ENCODE measurements at places on chromosomes 12 and 14. TPM values are rescaled to one million over a fixed set of nuclear protein-coding genes. Genes with fewer than 3 reads are reported as not detected.
A peak's percentile ranks its signal among the peaks of the same experiment; 100 is the strongest.

- no peak overlapping the region for H3K27ac ChIP-seq
- H3K36me3 ChIP-seq = no peaks in the 10 kb centered on the region
- no peaks in the 10 kb centered on the region for H3K27me3 ChIP-seq
- no peak for DNase-seq
Measured at GRCh38 chr14:51289169-51289568, 49.1 kb downstream of the TMX1 start.

DNA sequence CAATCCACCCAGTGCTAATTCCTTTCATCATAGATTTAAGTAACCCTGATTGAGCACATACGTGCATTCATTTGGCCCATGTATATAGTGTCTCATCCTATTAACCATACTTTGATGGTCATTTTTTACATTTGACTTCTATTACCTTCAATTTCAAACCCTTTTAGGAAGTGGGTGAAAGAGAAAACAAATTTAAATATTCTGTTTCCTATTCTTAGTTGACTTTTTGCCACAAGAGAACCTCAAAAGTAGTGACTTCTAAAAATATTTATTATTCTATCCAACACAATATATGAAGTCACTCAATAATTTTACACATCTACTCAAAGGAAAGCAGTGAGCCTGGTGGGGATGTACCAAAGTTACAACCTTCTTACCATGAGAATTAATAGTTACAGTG is 164.9 kb downstream of the CEP128 start:
- H3K36me3 ChIP-seq = no peaks in the 10 kb centered on the region
- H3K27ac ChIP-seq = no peak overlapping the region
- no peaks in the 10 kb centered on the region for H3K4me1 ChIP-seq
- no peak for DNase-seq
- H3K4me3 ChIP-seq = no peak overlapping the region
- H3K27me3 ChIP-seq = no peaks in the 10 kb centered on the region

DNA sequence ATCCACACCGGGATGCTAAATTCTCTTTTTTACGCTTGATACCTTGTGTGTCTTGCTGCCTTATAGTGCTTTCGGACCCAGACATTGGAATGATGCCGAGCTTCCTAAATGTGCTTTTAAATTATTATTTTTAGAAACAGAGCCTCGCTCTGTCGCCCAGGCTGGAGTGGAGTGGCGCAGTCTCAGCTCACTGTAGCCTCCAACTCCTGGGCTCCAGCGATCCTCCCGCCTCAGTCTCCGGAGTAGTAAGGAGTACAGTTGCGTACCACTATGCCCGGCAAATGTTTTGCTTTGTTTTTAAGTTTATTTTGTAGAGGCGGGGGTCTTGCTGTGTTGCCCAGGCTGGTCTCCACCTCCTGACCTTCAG is 489 bp upstream of the EML5 start:
- H3K27me3 ChIP-seq = no peaks in the 10 kb centered on the region
- peak overlapping the region; percentile 91 for H3K27ac ChIP-seq
- peaks cover 16% of the 10 kb centered on the region for H3K4me1 ChIP-seq
- no peak for DNase-seq
- no peaks in the 10 kb centered on the region for H3K36me3 ChIP-seq

- peak overlapping the region; percentile 97 for H3K27ac ChIP-seq
- no peaks in the 10 kb centered on the region for H3K27me3 ChIP-seq
- DNase-seq = no peak
- H3K36me3 ChIP-seq = peaks cover 98% of the 10 kb centered on the region
Measured at GRCh38 chr14:68881396-68881795, 88.5 kb upstream of the ZFP36L1 start.

DNA sequence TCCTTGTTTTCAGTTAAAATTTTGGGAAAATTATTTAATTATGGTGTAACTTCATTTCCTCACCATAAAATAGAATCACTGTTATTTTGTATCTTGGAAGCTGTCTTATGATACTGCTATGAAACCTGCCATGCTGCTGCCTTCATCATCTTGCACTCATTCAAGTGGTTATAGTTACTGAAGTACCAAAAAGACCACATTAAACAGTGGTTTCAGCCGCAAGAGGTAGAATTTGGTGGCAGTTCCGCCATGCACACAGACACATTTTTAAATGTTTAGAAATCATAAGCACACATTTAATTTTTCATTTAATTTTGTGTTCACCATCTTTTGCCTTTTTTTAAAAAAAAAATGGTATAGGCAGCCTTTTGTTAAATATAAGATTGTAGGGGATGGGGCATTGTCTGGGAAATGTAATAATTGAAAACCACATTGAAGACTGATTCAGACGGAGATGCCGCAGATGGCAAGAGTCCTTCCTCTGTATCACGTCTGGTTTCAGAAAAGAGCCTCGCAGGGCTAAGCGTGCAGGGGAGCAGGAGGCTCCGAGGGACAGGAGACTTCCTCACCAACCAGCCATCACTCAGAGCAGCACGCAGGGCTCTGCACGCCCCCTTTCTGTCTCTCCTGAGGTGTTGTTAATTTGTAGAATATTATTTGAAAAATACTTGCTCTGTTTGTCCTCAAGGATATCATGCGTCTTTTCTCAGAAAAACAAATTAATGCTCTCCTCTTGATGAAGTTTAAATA is 115.2 kb upstream of the PELI2 start:
- H3K27ac ChIP-seq = no peak overlapping the region
- DNase-seq = no peak
- H3K36me3 ChIP-seq = no peaks in the 10 kb centered on the region
- H3K27me3 ChIP-seq = no peaks in the 10 kb centered on the region
- peaks cover 6% of the 10 kb centered on the region for H3K4me1 ChIP-seq
- H3K4me3 ChIP-seq = no peak overlapping the region

DNA sequence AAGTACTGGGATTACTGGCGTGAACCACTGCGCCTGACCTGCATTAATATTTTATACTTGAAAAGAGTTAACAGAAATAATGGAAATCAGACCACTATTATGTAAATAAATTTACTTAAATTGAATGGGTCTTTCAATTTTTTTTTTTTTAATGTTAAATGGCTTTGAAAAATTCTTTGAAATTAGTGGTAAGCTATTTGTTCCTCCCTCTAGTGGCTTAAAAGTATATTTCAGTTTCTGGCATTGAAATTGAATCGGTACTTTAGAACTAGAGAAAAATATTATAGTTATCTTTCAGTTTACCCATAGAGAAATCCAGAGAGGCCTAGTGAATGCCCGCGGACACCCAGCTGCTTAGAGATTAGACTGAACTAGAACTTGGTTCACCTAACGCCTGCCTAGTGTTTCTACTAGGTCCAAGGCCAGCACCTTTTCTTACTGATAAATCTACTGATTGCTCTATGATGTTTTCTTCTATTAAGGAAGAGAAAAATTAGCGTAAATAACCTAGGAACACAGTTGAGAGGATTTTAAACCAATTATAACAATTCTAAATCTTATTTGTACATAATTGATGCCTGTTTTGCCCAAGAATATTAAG is 106.5 kb downstream of the EML1 start:
- H3K27ac ChIP-seq = no peak overlapping the region
- H3K4me3 ChIP-seq = no peak overlapping the region
- H3K27me3 ChIP-seq = no peaks in the 10 kb centered on the region
- peaks cover 32% of the 10 kb centered on the region for H3K36me3 ChIP-seq

GRCh38 chr14:98573082-98573481 is 698.9 kb downstream of the BCL11B start:
- H3K4me1 ChIP-seq = no peaks in the 10 kb centered on the region
- H3K4me3 ChIP-seq = no peak overlapping the region
- H3K27me3 ChIP-seq = no peaks in the 10 kb centered on the region
- DNase-seq = no peak

- no peaks in the 10 kb centered on the region for H3K36me3 ChIP-seq
- H3K4me3 ChIP-seq = no peak overlapping the region
- H3K4me1 ChIP-seq = peaks cover 70% of the 10 kb centered on the region
- no peaks in the 10 kb centered on the region for H3K27me3 ChIP-seq
Measured at GRCh38 chr12:53602176-53602864, 23.9 kb downstream of the ATF7 start.

DNA sequence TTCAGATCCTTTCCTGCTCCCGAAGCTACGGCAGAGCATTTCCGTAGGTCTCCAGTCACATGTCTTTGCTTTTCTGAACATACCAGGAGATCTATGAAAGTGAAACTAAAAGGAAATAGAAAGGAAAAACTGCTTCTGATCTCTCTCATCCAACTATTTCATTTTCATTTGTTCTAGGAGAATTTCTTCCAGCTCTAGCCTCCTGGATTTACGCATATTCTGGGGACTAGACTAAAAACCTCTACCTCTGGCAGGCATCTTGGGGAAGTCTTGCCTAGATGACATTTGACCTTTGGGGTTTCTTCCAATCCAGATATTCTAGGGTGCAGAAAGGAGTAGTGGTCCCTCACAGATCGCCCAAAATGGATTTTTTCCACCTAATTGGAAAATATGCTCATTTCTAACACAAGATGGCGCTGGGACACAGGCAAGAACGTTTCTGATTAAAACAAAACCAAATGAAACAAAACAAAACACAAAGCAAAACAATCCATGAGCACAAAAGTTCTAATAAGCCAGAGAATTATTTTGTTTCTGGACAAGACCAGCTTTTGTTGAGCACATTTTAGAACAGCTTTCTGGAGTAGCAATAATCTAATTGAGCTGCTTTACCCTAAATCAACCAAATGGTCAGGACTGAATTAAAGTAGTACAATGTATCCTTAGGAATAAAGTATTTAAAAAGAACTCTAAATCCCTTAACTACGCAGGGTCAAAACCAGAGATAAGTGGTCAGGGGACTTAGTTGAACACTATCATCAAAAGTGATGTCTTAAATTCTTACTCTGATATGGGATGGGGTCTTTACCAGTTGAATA is 12.3 kb upstream of the PARP11 start:
- no peak for DNase-seq
- H3K4me3 ChIP-seq = peak overlapping the region; percentile 36
- H3K27me3 ChIP-seq = peaks cover 3% of the 10 kb centered on the region
- peak overlapping the region; percentile 65 for H3K27ac ChIP-seq
- no peaks in the 10 kb centered on the region for H3K36me3 ChIP-seq
- no peaks in the 10 kb centered on the region for H3K4me1 ChIP-seq

- no peak for DNase-seq
- peaks cover 14% of the 10 kb centered on the region for H3K4me1 ChIP-seq
- H3K27ac ChIP-seq = no peak overlapping the region
- no peaks in the 10 kb centered on the region for H3K27me3 ChIP-seq
- H3K36me3 ChIP-seq = no peaks in the 10 kb centered on the region
- H3K4me3 ChIP-seq = no peak overlapping the region
Measured at GRCh38 chr12:94670075-94670474, 19.7 kb upstream of the TMCC3 start.

DNA sequence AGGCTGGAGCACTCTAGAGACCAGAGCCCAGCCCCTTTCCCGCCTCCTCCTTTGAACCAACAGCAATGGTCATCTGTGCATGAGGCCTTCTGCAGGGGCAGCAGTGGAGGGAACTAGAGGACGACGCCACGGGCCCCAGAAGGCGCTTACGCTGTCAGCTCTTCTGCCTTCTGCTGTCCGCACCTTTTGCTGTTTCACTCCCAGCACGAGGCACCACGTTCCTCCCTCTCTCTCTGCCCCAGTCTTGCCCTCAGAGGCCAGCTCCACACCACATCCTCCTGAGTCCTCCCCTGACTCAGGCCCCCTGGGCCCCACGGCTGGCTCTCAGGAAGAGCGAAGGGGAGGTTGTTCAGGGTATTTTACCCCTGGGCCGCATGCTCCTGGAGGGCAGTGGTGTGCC is 15.5 kb downstream of the MMAB start:
- no peak overlapping the region for H3K27ac ChIP-seq
- H3K4me1 ChIP-seq = no peaks in the 10 kb centered on the region
- no peaks in the 10 kb centered on the region for H3K27me3 ChIP-seq
- DNase-seq = no peak
- H3K4me3 ChIP-seq = no peak overlapping the region
- no peaks in the 10 kb centered on the region for H3K36me3 ChIP-seq

DNA sequence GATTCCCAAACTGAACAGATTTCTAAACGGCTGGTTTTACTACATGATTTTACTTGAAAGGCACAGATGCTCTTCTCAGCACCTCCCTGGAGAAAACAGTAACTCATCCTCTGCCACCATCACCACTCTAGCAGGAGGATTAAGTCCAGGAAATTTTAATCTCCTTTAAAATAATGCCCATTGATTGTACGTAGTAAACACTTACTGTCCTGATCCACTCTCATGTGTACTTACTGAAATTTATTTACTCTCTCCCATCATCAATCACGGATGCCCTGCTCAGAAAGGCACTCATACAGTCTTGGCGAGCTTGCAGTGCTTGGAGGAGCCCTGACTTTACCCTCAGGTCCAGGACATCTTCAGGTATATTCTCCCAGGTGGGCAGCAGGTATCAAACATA is 239.8 kb upstream of the EGLN3 start:
- DNase-seq = no peak
- H3K27me3 ChIP-seq = no peaks in the 10 kb centered on the region
- H3K27ac ChIP-seq = no peak overlapping the region
- no peaks in the 10 kb centered on the region for H3K4me1 ChIP-seq

- H3K27me3 ChIP-seq = no peaks in the 10 kb centered on the region
- H3K4me1 ChIP-seq = no peaks in the 10 kb centered on the region
- peaks cover 26% of the 10 kb centered on the region for H3K36me3 ChIP-seq
- no peak overlapping the region for H3K27ac ChIP-seq
Measured at GRCh38 chr14:92578511-92578910, 64.9 kb downstream of the RIN3 start.

DNA sequence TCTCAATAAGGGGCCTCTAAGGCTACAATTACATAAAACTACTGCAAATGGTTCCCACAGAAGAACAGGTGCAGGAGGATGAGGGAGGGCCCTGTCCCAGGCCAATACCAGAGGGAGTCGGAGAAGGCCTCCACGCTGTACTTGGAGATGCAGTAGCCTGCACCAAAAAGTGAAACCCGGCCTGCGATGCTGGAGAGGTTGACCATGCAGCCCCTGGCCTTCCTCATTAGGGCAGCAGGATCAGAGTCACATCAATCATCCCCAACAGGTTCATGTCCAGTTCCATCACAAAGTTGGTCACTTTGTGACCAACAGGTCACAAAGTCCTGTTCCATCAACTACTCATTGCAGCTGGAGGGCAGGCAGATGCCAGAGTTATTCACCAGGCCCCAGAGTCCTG is 23.0 kb downstream of the ZBTB39 start:
- H3K4me1 ChIP-seq = peaks cover 8% of the 10 kb centered on the region
- H3K27me3 ChIP-seq = no peaks in the 10 kb centered on the region
- no peaks in the 10 kb centered on the region for H3K36me3 ChIP-seq
- H3K4me3 ChIP-seq = no peak overlapping the region
- H3K27ac ChIP-seq = no peak overlapping the region
- peak; percentile 87 for DNase-seq

GRCh38 chr14:69363055-69363454 is 35.0 kb downstream of the ERH start:
- H3K36me3 ChIP-seq = no peaks in the 10 kb centered on the region
- H3K27ac ChIP-seq = no peak overlapping the region
- H3K27me3 ChIP-seq = no peaks in the 10 kb centered on the region
- H3K4me3 ChIP-seq = no peak overlapping the region
- DNase-seq = no peak

DNA sequence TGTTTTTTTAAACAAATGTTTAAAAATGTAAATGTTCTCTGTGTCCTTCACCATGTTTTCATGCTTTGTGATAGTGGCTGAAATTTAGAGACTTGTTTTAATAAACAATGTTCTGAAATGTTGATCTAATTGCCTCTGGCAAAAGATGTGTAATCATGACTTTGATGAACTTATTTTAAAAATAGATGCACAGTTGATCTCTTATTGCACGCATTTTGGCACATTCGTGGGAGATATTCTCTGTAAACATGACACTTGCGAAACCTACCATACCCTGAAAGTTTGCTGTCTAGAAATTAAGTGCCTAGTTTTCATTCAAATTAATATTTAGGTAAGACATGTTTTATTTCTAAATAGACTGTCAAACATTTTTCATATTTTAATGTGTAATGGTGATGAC is 119.7 kb upstream of the DNM1L start:
- H3K36me3 ChIP-seq = peaks cover 5% of the 10 kb centered on the region
- DNase-seq = no peak
- no peak overlapping the region for H3K4me3 ChIP-seq
- peak overlapping the region; percentile 20 for H3K27ac ChIP-seq

The PHLDA1 gene
- total RNA-seq = 6.8 TPM

The ETFRF1 gene
- 49.7 TPM for total RNA-seq

The SLCO1C1 gene
- total RNA-seq = not detected
